ENCODE measurements at places on chromosomes 5 and 9. TPM values are rescaled to one million over a fixed set of nuclear protein-coding genes. Genes with fewer than 3 reads are reported as not detected.

CLIC3 gene
- total RNA-seq, result 72.0 TPM

- no peak for DNase-seq
Observed at GRCh38 chr5:82109013-82109412, 137.2 kb downstream of the ATG10 start.

DNA sequence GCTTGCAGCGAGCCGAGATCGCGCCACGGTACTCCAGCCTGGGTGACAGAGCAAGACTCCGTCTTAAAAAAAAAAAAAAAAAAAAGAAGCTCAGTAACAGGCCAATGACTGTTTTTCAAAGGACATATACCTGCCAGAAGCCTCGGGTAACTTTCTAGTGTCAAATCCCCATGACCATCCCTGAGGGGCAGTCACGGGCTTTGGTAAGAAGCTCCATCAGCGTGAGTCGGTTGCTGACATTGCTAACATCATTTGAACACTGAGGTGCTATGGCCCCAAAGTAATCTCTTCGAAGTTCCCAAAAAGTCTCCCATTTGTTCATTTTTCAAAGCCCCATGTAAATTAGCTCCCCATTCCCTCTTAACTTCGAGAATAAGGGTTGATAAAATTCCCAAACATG, 11.6 kb downstream of the NAIP start:
- DNase-seq, result no peak

DNA sequence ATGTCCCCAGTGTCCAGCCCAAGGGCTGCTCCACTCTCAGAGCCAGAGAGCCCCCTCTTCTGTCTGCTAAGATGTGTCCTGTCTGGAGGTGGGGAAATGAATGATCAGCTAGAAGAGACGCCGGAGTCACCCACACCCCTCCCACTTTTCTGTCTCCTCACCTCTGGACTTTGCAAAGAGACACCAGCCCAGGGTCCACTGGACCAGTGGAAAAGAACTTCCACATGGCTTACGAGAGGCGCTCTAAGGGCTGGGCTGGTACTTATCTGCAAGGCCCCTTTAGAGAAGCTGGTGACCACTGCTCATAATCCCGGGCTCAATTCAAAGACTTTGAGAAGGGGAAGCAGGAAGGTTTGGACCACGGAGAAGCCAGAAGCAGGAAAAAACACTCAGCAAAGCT, 9.2 kb downstream of the NR5A1 start:
- no peak for DNase-seq

DNA sequence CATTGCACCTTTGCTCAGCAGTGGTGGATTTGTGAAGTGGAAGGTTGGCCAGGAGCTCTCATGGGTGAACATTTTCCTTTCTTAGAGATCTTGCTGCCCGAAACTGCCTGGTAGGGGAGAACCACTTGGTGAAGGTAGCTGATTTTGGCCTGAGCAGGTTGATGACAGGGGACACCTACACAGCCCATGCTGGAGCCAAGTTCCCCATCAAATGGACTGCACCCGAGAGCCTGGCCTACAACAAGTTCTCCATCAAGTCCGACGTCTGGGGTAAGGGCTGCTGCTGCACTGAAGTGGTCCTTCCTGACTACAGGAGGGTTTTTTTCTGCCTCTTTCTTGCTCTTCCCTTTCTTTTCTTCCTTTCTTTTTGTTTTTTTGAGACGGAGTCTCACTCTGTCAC, 21.8 kb downstream of the QRFP start:
- no peak for DNase-seq

- no peak for DNase-seq
Observed at GRCh38 chr5:155507363-155507762, 493.8 kb downstream of the KIF4B start.

GRCh38 chr5:177426566-177427210, at the start of gene GRK6:
TSS of gene GRK6 (plus strand) at chr5:177426676. CDS start at chr5:177426846, 170 bp downstream.
- DNase-seq, result peak; percentile 45

DNA sequence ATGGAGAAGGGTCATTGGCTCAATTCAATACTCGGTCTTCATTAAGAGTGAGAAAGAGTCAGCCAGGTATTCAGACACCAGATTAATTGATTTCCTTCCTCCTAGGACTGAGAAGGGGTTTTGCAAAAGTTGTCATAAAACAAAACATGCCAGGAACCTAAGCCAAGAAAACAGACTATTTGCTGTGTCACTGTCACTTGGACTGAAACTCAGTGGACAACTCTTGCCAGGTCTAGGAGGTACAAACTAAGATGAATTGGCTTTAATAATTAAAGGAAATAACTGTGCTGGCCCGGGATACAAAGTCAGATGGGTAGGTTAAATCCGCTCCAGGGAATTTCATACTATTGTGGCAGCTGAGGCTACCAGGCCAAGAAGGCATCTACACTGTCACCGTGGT, 71.1 kb upstream of the TBC1D9B start:
- DNase-seq, result no peak

- no peak for DNase-seq
Observed at GRCh38 chr5:32042551-32042961, 131.6 kb downstream of the GOLPH3 start.

Data from lung (tissue), 17 donors.